Activated CD4-positive, alpha-beta T cell treated with anti-CD3 and anti-CD28 coated beads, Interleukin-2, Interleukin-6, amounts not matched to agents 100 ng/mL and 50 ng/mL, durations not matched to agents 16 hours and 8 hours (primary cell): ENCODE measurements at places on chromosomes 16 and 17.

DNA sequence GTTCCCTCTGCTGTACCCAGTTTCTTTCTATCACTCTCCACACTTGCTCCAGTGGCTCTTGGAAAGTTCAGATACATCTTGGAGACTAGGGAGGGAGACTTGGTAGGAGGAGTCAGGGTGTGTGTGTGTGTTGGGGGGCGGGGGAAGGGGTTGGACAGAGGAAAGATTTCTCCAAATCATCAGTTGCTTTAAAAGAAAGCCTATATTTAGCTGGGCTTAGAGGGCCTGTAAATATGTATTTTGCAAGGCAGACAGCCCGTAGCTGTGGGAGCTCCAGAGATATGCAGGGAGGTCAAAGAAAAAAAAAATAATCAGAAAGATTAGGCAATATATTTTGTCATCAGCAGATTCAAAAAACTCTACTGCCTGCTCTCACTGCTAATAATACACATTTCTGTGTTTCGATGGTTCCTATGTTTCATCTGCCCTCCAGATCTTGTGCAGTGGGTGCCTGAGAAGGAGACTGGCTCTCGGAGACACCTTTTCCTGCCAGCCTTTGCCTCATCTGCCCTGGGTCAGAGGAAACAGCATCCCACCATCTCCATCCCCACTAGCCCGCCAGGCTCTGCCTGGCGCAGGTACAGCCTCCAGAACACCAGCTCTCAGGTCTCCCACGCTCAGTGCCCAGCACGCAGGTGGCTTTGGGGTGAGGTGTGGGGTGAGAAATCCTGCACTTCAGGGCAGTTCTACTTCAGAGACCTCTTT lies 4.8 kb upstream of the PPP1R9B start:
- no peak for DNase-seq

- no peak for DNase-seq
These were observed 76.4 kb downstream of the ANKRD11 start for GRCh38 chr16:89413811-89414585.

- DNase-seq, result peak; percentile 42
These were observed 289.1 kb downstream of the CA10 start for GRCh38 chr17:51869387-51869786.

DNA sequence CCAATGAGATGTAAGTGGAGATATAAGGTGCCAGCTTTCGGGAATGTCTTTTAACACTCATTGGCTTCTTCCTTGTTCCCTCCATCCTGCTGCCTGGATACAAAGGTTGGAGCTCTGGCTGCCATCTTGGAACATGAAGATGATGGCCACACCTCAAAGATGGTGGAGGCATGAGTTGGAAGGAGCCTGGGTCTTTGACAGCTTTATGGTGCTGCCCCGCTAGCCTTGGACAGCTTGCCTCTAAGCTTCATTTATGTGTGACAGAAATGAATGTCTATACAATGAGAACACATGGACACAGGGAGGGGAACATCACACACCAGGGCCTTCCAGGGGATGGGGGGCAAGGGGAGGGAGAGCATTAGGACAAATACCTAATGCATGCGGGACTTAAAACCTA lies 13.6 kb downstream of the GP2 start:
- no peak for DNase-seq

DNA sequence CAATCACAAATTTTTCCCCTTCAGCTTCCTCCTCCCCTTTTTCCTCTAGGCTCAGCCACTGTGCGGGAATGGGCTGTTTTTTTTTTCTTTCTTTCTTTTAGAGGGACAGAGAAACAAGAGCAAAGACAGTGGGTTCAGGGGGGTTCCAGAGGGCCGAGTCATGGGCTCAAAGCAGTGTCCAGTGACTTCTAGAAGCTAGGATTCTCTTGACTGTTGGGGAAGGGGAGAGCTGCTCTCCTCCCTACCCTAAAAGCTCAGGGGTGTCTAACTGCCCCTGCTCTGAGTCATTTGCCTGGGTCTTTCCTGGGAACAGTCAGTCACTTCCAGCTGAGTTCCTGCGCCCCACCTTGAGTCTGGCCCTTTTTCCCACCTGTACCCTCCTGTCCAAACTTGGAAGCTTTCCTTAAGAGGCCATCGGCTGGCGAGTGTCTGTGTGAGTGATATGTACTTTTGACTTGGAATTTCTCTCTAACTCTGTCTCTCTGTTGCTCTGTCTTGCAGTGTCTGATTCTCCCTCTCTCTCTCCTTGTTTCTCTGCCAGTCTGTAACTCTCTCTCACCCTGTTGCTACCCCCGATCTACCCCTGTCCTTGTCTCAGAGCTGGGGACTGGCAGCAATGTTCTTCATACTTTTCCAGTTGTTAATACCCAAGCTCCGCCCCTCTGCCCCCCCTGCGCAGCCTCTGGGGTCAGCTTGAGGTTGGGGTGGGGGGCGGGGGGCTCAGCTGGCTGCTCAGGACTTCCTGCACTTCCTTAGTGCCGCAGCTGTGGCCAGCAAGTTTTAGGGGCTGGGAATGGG lies 2.4 kb downstream of the THRA start:
- no peak for DNase-seq

DNA sequence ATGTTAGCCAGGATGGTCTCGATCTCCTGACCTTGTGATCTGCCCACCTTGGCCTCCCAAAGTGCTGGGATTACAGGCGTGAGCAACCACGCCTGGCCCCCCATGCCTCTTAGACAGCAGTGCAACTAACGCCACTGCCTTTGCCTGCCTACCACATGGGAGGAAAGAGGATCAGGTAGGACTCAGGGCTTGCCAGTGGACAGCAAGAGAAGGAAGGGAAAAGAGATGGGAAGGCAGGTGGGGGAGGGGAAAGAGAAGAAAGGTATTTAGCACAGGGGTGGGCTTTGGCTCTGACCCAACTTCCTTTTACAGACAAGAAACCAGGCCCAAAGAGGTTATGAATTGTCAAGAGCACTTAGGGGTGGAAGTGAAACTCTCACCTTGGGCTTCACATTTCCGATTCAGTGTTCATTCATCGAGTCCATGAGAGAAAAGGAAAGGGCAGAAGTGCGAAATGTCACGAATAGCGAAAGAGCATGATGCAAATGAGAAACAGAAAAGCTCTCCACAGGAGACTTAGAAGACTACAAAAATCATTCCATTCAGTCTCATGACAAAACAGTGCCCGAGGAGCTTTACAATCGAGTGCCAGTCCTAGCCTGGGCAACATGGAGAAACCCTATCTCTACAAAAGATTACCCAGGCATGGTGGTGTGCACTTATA lies 36.4 kb downstream of the CDK5R1 start:
- DNase-seq, result peak; percentile 92

GRCh38 chr17:50923611-50924010 lies 57.5 kb upstream of the TOB1 start:
- no peak for DNase-seq

- no peak for DNase-seq
These were observed 31.7 kb downstream of the TLE7 start for GRCh38 chr16:71410146-71410545.

DNA sequence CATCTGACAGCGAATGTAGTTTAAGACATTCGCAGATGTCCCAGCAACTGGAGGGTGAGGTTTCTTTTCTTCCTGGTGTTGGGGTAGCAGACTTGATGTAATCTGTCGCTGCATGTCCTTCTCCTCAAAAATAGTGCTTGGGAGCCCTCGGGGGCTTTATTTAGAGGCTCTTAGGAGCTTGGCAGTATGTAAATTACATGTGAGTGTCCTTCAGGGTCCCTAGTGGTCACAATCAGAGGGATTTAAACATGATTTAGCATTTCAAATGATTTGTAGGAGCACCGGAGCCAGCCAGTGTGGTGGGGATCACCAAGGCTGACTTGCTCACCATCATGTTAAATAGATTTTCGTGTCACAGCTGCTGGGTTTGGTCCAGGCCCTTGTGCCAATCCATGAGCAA lies 8.8 kb upstream of the SALL1 start:
- DNase-seq, result no peak

- DNase-seq, result no peak
These were observed 5.8 kb upstream of the ATP2C2 start for GRCh38 chr16:84362471-84362941.

GRCh38 chr16:62870554-62870953 lies 834.3 kb upstream of the CDH8 start:
- DNase-seq, result no peak

DNA sequence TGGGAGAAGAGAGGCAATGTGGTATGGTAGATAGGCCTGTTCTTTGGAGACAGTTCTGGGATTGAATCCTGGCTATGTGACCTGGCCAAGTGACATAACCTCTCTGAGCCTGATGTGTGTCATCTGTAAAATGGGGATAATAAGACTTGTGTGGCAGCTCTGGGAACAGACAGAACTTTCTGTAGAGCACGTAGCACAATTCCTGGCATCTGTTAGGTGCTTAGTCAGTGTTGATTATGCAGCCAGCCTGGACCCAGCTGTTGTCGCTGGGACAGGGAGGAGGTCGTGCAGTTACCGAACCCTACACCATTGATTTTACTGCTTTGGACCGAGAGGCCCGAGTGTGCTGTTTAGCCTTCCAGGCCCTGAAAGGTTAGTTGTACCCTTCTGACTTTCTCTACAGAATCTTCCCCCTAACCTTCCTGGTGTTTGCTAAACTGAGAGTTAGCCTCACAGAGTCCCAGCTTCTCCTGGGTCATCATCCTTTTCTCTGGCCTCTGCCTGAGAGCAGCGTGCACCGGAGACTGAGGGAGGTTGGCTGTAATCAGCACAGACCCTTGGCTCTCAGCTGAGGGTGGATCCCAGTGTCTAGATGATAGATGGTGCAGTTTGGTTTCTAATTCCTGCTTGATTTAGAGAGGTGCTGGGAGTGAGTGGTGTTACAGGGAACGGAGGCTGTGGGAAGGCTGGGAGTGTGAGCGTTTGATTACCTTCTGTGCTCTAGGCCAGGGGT lies 31.9 kb downstream of the MSI2 start:
- DNase-seq, result no peak

DNA sequence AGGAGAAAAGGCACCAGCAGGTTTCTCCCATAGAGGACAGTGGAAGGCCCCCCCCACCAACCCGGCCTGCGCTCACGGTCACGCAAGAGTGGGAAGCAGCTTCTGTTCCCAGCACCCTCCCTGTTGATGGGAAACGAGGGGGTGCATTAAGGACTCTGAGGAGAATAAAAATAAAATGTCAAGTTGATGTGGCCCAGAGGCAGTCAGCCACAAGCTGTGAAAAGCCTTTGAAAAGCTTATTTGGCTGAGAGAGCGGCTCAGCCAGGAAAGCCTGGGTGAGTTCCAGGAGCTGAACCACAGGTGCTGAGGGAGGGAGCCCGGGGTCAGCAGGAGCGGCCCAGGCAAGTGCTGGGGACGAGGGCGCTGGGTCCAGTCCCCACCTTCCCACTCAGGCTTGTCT lies 26.9 kb upstream of the SPATA32 start:
- DNase-seq, result no peak
